Left lung (tissue), 14 donors: ENCODE measurements at places on chromosomes 7 and 10. TPM values are rescaled to one million over a fixed set of nuclear protein-coding genes. Genes with fewer than 3 reads are reported as not detected.

GRCh38 chr7:157404845-157405481 lies 68.2 kb downstream of the DNAJB6 start:
- DNase-seq, result no peak

GRCh38 chr10:12707461-12708185 lies 293.9 kb downstream of the CCDC3 start:
- DNase-seq, result no peak

GRCh38 chr10:101031796-101032636 lies 982 bp downstream of the SFXN3 start:
- DNase-seq, result peak; percentile 71

DNA sequence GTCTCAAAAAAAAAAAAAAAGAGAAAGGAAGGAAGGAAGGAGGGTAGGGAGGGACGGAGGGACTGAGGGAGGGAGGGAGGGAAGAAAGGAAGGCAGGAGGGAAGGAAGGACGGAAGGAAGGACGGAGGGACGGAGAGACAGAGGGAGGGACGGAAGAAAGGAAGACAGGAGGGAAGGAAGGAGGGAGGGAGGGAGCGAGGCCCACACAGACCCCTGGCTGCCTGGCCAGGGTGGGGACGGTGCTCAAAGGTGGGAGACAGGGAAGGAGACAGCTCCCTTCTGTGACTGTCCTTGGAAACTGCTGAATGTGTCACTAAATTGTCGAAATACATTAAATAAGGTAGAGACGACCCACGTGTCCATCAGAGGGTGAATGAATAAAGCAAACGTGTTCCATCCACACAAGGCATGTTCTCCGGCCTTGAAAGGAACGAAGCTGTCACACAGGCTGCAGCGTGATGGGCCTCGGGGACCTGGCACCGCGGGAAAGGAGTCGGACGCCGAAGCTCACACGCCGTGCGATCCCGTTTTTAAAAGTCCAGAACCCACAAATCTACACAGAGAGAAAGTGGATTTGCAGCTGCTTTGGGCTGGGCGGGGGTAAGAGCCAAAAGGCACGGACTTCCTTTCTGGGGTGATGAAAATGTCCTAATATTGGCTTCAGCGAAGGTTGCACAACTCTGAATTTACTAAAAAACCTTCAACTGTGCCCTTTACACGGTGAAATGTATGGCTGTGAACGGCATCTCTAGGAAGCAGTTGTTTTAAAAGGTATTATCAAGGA lies 23.3 kb downstream of the ADAP1 start:
- DNase-seq, result peak; percentile 1

DNA sequence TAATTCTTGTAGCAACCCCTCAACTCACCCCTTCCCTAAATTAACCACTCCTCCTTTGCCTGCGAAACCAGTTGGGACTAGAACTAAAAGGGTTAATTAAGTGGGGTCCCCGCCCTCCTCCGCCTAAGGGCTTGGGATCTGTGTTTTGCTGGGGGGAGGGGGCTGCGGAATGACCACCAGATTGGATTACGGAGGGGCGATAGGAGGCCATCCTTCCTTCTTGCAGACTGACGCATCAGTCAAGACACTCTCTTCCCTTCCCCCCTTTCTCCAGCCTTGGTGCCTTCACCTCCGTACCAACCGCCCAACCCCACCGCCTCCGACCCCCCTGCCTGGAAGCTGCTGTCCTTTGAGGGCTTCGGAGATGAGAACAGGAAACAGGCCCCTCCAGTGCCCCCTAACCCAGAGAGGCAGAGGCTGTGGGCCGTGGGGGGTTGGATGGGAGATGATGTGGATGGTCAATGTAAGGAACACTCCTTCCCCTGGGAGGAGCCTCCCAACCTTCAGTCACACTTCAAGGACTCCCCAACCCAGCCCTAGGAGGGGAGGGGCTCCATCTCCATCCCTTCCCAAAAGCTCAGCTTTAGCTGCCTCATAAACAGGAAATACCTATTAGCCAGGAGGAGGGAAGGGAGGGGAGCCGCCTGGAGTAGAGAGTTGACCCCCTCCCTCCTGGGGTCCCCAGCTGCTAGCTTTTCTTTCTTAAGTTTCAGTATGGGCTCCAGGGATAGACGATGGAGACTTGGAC lies 997 bp upstream of the LDB1 start:
- peak; percentile 79 for DNase-seq

- DNase-seq, result no peak
Measured at GRCh38 chr7:73865738-73866445, 4.9 kb downstream of the TMEM270 start.

- DNase-seq, result no peak
Measured at GRCh38 chr7:36336390-36336789, 53.3 kb upstream of the ANLN start.

DNA sequence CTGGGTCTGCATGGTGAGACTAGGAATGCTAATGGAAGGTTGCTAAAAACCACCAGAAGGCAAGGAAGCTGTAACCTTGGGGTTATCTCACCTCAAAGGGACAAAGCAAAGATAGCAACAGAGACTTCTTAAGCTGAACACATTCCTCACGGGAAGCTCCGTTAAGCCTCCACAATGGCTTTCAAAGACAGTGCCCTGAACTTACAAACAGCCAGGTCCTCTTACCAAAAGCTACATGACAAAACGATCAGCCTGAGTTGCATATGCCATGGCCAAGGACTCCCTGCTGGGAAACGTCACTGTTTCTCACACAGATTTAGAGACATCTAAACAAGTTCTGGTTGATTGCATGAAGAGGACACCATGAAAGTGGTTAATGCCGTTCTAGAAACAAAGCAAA lies 52.7 kb downstream of the HTR5A start:
- DNase-seq, result no peak

- peak; percentile 33 for DNase-seq
Measured at GRCh38 chr10:47044741-47045140, 133.5 kb downstream of the PTPN20 start.

DNA sequence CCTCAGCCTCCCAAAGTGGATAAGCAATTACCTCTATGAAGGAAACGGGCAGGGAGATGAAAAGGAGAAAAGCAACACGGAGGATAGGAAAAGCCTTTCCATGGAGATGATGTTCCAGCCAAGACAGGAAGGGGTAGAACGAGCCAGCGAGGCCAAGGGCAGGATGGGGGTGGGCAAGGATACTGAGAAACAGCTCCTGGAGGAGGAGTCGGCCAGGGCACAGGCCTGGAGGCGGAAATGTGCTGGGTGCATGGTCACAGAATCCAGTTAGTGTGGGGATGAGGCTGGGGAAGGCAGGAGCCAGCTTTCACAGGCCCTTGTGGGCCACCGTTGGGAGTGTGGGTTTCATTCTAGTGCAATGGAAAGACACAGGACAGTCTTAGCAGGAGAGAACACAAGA lies 162.6 kb downstream of the JAZF1 start:
- DNase-seq, result no peak

DNA sequence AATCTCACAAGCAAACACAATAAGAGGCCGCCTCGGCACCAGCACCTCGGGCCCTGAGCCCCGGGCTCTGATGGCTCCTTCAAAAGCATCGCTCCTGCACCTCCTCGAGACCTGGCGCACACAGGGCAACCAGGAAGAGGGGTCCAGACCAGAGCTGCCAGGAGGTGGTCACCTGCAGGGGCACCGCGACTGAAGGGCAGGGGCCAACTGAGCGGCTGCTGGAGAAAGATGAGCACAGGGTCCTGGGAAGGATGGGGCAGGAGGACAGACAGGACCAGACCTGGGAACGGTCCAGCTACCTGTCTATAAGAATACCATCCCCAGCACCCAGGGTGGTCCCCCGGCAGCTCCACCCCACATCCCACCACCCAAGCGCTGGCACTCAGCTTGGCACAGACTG lies 20.8 kb downstream of the MAD1L1 start:
- DNase-seq, result no peak

DNA sequence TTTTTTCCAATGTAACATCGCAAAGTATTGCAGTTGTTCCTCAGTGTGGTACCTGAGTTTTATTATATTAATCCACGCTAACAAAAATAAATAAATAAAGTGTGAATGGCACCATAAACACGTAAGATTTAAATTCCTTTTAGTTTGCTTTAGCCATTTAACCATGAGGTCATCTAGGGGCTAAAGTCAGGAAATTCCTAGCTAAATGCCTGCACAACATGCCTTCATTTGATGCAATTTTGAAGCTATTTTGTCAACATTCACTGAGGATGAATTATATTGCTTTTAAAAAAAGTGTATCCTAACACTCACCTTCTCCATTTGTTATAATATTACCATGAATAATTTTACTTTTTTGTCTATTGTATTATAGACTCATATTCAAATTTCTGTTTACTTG lies 714.4 kb downstream of the GATA3 start:
- DNase-seq, result no peak

DNA sequence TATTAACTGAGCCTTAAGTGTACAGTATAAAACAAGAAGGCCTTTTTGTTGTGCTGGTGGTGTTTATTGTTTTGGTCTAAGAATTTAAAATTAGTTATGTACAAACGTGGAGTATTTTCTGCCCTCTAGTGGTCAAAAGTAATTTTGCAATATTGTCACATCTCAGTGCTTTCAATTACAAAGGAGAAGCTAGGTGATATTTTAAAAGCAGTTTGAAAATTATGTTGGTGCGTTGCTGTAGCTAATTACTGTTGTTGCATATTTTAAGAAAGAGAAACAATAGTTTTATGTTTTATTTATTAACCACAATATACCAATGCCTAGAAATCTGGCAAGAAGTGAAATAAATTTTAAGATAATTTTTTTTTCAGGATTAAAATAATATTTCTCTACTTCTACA lies 11.4 kb downstream of the NPVF start:
- DNase-seq, result no peak

The CC2D2B gene
- 0.79 TPM for total RNA-seq

The CACNB2 gene
- total RNA-seq, result 5.7 TPM

The PDE6C gene
- total RNA-seq, result not detected

The FEZF1 gene
- total RNA-seq, result not detected

The CRTAC1 gene
- 44.0 TPM for total RNA-seq

The FASTK gene
- total RNA-seq, result 63.5 TPM
